ENCODE measurements at places on chromosomes 1 and 21.

- no peak for DNase-seq
Observed at GRCh38 chr1:9212735-9213134, 21.8 kb upstream of the H6PD start.

DNA sequence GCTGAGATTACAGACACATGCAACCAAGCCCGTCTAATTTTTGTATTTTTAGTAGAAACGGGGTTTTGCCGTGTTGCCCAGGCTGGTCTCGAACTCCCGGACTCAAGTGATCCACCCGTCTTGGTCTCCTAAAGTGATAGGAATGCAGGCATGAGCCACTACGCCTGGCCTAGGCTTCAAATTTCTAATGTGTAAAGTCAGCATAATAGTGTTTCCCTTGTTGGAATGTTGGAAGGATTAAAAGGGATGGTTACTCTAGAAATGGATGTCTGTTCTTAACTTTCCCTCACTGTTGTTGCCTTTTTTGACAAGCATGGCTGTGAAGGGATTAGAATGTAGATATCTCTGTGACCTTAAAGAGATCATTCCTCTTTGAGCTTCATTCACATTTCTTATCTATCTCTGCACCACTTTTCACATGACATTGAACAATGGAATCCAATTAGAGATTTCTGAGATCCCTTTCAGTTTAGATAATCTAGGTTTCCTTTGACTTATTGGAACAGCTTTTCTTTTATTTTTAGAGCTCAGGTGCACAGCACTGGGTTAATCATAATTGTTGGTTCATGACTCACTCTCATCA, 33.7 kb downstream of the NFASC start:
- no peak for DNase-seq

DNA sequence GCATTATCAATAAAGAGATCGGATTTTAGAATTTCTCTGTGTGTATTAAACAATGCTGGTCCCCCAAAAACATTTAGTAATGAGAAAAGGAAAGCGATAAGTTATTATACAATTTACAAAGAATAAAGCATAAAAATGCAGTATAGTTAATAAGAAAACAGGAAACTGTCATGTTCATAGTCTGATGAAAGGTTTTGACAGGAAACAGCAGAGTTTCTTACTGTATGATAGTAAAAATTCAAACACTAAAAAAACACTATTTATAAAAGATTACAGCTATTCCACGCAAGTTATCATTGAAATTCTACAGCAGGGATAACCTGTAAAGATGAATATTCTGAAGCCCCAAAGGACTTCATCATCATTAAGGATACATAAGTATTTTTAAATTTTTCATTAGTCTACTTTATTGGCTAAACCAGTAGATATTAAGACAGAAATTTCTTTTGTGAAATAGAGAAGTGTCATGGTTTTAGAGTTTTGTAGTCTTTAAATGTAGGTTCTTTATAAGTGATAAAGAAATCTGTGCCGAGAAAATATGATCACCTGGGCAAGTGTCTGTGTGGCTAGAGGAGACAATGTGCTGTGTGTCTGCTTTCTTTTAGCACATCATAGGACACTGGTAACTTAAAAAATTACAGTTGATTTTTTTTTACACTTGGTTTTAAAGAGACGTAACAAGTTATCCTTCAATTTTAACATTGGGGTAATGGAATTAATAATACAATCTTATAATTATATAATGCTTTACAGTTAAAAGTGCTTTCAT, 49.7 kb upstream of the GFI1 start:
- no peak for DNase-seq

DNA sequence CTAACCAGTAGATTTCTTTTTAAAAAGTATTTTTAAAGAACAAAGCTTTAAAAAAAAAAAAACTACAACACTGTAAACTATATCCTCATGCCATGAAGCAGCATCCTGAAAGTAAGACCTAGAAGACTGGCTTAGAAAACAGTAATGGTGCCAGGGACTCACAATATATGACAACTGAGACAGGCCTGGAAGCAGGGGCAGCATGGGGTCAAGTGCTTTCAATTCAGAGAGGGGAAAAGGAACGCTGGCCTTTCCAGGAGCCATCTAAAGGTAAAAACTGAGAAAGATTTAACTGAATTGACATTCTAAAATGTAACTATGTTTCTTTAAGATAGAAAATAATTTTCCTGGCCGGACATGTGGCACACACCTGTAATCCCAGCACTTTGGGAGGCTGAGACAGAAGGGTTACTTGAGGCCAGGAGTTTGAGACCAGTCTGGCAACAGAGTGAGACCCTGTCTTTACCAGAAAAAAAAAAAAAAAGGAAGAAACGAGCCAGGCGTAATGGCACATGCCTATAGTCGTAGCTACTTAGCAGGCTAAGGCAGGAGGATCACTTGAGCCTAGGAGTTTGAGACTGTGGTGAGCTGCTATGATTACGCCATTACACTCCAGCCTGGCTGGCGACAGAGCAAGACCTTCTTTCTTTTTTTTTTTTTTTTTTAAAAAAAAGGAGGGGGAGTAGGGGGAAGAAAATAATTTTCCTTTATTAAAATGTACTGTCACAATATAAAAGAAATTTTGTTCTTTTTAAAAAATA, 54.1 kb downstream of the SLC35D1 start:
- no peak for DNase-seq

DNA sequence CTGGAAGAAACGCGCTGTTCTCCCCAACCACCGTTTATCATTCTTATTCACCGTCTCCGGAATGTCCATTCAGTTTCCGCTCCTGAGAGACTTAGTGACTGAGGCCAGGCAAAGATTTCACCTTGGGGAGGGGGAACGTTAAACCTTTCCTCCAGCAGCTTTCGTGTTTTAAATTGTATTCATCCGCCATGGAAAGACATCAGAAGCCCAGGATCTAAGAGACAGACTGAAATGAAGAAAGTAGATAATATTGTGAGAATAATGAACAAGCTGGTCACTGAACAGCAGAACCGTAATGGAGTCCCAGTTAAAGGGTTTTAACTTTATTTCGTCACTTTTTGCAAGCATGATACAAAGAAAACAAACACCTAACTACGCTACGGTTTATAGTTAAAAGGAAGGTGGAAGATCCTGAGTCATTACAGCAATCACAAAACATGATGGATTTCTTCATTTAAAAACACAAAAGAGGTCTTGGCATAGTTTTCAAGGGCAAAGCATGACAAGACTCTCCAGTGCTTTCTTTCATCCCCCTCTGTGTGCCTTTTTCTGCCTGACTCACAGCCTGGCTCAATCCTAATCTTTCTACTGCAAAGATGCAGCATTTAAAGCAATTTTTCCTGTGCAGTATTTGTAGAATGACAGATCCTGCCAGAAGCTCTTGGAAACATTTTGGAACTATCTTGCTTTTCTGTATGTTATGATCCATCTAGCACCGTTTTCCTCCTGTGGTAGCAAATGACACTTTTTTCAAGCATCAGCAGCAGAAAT, 722 bp upstream of the SLC19A2 start:
- no peak for DNase-seq

DNA sequence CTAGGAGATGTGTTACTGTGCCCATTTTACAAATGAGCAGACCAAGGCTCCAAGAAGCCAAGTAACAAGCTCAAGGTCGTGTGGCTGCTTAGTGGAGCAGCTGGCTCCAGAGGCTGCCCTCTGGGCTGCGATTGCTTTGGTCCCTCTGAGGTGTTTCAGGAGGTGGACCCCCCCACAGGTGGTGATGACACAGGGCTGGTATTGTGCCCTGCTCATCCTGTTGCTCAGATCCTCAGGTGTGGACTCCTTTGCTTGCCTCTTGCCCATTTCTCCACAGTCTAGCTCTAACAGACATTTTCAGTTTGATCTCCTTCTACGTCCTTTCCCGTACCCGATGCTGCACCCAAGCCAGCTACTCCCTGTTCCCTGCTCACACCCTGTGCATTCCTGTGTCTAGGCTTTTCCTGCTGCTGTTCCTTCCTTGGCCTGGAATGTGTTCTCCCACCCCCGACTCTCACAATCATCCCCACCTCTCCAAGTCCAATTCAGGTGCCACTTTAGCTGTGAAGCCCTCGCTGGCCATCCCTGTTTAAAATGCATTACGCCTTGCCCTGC, 28.1 kb upstream of the GRHL3 start:
- no peak for DNase-seq

GRCh38 chr1:165287329-165287728, 69.2 kb downstream of the LMX1A start:
- DNase-seq, result no peak

- no peak for DNase-seq
Observed at GRCh38 chr1:183870351-183871077, 65.6 kb downstream of the RGL1 start.

- no peak for DNase-seq
Observed at GRCh38 chr1:25243907-25244306, 3.3 kb downstream of the RSRP1 start.

GRCh38 chr1:206472454-206472853, 2.2 kb downstream of the IKBKE start:
- no peak for DNase-seq

GRCh38 chr1:197775282-197776262, at the start of gene DENND1B:
Gene DENND1B (minus strand): TSS chr1:197775480. CDS start chr1:197775155, 325 bp downstream.
- DNase-seq, result peak; percentile 81

- DNase-seq, result peak; percentile 66
Observed at GRCh38 chr1:147541672-147542568, 619 bp downstream of the BCL9 start.

DNA sequence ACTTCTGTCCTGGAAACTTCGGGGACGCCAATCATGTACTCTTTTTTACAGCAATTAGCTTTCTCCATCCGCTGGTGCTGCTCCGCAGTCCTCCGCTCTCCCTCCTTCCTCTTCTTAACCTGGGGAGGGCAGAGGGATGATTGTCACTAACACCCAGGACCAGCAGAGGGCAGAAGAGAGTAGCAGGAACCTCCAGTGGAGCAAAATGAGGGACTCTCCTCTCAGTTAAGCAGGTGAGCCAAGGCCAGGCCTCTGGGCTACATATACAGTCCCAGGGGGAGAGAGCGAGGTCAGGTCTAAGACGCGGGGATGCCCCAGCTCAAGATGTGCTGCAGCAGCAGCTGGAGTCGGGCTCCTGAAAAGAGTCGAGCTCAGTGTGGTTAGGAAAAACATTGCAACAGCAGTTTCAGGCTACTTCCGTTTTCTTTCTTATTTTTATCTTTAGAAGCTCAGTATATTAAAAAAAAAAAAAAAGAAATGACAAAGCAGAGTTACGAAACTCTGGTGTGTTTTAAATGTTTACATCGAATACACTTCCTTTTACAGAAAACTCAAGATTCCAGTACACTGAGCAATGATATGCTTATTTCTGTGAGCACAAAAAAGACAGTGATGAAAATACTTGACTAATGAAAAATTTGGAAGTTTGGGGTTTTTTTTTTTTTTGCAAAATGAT, 25.7 kb upstream of the NLRP3 start:
- peak; percentile 87 for DNase-seq

DNA sequence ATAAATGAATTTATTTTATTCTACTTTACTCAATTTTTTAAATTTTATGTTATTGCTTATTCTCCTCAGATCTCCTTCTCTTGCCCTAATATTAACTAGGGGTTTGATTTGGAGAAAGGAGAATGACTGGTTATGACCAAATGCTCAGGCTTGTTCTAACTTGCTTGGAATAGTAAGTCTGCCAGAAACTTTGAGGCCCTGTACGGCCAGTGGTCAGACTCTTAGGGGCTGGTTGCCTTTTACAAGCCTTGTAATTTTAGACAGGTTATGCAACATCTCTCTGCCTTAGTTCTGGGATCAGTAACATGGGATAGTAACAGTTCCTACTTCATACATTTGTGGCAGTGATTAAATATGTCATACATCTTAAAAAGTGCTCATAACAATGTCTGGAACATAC, 279.5 kb downstream of the DUSP10 start:
- DNase-seq, result no peak

DNA sequence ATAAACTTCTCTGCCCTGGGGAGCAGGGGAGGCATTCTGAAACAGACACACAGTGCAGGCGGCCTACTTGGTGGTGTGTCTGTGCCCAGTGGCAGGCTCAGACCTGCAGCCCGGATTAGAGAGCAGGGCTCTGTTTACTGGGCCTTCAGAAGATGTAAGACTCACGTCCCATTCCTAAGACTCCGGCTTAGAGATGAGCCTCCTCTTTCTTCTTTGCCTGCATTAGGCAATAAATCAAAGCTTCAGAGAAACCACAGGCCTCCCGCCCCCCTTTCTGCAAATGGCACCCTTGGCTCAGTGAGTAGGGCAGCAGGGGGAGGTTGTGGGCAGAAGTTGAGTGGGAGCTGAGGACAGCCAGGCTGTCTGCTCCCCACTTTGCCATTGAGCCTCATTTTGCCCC, 35.8 kb downstream of the LGR6 start:
- no peak for DNase-seq

DNA sequence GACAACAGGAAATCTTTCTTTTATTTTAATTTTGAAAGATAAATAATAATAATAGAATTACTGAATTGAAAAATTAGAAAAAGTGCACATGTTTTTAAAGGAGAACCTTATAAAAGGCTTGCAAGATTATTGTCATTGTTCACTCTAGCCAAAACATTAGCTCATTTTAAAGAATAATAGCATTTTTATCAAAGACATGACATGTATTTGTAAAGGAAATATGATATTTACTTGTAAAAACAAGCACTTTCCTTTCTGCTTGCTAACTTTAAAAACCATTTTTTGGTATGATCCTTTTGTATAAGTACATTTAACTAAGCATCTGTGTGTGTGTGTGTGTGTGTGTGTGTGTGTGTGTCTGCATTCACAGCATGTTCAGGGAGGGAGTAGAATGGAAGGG, 156.3 kb upstream of the C1orf87 start:
- DNase-seq, result no peak

- DNase-seq, result no peak
Observed at GRCh38 chr21:41900401-41900800, 21.3 kb upstream of the PRDM15 start.

DNA sequence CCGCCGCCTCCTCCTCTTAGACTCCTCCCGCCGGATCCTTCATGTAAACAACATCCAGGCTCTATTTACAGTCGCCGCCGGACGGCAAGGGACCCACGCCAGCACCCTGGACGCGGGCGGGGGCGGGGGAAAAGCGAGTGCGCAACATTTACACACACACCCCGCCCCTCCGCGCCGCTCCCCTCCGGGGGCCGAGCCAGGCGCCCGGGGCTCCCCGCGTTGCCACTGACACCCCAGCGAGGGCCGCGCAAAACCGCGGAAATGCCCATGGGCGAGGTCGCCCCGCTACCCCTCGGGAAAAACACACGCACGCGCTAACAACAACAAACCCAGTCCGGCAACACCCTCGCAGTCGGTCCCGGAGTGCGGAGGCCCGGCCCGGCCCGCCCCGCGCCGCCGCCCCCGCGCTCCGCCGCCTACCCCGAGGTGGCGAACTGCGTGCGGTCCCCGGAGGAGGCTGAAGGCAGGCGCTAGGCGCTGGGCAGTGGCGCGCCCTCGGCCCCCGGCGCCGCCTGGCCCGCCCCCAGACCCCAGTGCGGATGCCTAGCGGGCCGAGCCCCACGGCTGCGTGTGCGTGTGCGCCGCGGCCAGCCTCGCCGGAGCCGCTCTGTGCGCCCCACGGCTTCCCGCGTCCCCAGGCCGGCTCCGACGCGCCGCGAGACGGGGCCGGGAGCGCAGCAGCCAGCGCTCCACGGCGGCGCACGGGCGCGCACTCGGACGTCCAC, 81.1 kb upstream of the AK4 start:
- peak; percentile 76 for DNase-seq

DNA sequence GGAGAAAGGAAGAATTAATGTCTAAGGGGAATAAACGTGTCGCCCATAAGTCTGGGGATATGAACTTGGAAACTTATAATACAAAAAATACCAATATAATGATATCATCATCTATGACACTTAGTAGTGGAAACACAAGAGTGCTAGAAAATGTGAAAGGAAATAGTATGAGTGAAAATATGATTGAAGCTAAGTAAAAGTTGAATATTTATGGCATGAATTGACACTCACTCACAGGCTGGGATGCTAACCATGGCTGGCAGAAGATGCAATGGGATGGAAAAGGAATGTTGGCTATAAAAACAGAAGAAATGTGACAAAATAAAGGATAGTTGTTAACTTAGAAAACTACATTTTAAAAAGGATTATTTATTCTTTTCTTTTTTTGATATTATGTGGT, 120.1 kb downstream of the XPR1 start:
- DNase-seq, result no peak
